ENCODE measurements at places on chromosomes 2 and 18.

DNA sequence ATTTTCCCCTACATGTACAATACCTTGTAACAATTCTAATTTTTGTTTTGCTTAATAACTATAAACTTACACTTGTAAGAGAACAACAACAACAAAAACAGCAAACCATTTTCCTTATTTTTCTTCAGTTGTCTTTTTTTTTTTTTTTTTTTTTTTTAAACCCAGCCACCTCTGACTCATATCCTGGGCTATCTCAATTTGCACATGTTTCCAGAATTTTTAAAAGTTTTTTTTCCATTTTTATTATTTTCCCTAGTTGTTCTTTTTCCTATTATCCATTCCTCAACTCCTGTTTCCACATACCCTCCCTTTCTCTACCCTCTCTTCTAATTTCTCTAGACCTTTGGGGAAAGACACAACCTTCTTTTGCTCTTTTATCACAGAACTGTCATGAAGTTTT lies 112.5 kb downstream of the EFEMP1 start:
- DNase-seq = no peak

DNA sequence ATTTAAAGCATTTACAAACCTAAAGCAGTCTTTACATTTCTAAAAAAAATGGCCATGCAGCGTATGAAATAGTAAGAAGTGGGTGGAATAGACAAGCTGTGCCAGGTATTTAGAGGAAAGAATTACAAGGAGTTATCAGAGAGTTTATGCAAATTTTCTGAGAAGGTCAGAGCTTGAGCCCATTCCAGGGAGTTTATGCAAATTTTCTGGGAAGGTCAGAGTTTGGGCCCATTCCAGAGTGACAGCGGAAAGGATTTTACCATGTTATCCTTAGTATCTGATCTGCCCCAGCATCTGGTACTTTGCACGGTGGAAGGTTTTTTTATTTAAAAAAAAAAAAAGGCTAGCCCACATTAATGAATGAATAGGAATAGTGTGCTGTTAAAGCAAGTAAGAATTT lies 1.4 kb upstream of the DOK6 start:
- DNase-seq = no peak

GRCh38 chr18:48325115-48325665 lies 84.0 kb downstream of the ZBTB7C start:
- no peak for DNase-seq

- DNase-seq = no peak
Observed at GRCh38 chr18:13465124-13465446, 246.5 kb downstream of the LDLRAD4 start.

- no peak for DNase-seq
Observed at GRCh38 chr2:199465988-199466691, 8.4 kb upstream of the SATB2 start.

- DNase-seq = no peak
Observed at GRCh38 chr2:11798701-11799435, 52.4 kb downstream of the LPIN1 start.

- no peak for DNase-seq
Observed at GRCh38 chr2:176110415-176111308, 3.6 kb downstream of the HOXD11 start.

DNA sequence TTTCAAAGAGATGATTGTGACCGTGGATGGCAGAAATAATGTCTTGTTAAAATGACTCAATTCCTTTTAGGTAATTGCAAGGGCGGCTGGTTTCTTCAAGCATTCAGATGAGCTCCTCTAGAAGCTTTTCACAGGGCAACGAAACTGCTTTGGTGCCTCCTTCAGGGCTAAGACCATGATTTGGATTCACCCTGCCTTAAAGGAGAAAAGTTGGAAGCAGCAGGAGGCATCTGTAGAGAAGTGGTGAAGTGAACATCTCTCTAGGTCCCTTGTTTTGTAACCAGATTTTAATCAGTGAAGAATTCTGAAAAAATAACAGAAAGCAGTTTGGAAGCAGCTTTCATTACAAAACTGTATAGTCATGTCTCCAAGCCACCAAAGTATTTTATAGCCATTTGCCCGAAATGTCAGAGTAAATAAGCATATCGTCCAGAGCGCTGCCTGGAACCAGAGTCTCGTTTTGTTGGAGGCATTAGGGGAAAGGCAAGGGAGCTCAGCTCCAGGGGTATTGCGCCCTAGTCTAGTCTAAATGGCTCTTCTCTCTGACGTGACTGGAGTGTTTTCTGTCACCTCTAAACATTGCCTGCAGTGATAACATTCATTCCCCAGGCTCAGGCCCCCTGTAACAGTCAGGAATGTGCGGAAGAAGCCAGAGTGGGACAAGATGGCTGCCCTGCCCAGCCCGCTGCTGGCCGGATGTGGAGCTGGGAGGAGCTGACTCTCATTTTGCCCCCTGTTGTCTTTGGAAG lies 57.8 kb upstream of the ITGB6 start:
- no peak for DNase-seq

DNA sequence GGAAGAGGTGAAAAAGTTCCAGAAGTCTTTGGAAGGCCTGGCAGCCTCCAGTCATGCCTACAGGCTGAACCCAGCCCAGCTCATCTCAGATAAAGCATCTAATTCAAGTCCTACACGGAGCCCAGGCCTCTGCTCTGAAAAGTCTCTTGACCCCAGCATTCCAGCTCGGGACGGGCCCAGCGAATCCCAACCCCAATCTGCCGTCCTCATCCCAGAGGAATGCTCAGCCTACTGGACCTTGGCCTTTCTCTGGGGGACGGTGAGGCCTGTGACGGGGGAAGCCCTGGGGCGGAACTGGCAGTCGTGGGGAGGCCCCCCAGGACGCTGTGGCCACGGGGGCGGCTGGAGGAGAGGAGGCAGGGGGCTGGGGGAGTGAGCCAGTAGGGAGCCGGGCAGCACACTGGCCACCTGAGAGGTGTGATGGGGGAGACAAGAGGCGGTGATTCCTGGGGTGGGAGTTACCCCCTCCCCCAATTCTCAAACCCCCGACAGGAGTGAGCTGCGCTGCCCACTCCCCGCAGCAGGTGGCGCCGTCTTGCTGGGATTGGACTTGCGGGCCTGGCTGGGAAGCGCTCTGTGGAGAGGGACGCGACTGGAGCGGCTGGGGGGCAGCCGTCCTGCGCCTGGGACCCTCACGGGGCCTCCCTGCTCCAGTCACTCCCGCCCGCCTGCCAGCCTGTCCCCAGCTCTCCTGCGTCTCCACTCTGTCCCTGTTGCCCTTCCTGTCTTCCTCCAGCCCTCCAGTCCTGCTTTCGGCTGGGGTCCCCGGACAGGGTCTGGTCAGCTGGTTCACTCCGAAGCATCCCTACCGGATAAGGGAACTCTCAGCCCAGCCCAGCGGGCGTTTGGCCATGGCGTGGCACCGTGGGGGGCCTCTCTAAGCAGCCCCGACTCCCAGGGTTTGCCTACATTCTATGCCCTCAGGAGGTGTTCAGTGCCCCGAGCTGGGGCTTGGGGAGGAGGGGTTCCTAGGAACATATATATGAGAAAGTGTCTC lies 182.6 kb upstream of the HAAO start:
- DNase-seq = peak; percentile 85

GRCh38 chr2:180980943-180981911 lies 822 bp downstream of the UBE2E3 start:
- DNase-seq = peak; percentile 48

DNA sequence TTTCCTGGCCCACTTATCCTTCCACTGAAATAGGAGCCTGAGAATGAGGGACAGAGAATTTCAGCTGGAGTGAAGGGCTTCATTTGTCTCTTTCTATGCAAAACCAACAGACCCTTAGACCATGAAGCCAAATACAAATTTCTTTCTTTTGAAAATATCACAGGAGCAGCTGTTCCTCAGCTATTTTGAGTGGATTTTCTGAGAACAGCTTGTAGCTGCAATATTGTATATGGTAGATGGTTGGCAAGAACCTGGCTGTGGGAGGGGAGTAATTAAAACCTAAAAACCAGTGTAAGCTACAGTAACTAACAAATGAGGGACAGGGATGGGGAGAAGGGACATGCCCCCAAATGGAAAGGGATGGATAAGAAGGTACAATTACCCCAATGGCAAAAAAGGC lies 350.3 kb upstream of the CDH20 start:
- no peak for DNase-seq

- no peak for DNase-seq
Observed at GRCh38 chr2:180554330-180554729, 426.1 kb upstream of the UBE2E3 start.

- no peak for DNase-seq
Observed at GRCh38 chr2:235539773-235540172, 45.9 kb downstream of the AGAP1 start.

- no peak for DNase-seq
Observed at GRCh38 chr2:147639891-147640290, 204.9 kb upstream of the ACVR2A start.

DNA sequence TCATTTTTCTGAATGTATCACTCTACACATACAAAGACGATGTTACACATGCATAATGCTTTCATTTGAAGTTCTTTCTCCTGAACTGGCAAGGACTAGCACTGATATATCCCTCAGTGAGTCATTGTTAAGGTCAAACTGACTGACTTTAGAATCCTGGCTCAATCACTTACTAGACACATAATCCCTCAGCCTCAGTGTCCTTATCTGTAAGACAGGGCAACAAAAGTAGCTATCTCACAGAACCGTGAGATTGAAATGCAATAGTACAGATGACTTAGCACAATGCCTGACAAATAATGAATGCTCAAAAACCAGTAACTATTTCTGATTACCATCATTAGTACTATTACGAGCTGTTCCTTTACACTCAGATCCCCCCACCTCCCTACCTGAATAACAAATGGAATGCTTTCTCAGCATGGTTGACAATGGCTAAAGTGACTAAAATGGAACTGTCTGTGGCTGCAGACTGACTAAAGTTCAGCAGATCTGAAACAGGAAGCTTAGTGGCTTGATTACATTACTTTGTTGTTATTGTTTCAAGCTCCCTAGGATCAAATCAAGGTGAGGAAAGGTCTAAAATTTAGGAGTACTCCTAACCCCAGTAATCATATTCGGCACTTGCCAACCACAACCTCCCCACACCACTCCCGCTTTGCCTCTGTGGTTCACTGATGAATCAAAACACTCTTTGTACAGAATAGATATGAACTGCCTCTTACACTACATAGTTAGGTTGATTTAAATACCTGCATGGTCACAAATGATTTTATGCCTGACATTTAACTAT lies 35.8 kb upstream of the CACNB4 start:
- DNase-seq = no peak

DNA sequence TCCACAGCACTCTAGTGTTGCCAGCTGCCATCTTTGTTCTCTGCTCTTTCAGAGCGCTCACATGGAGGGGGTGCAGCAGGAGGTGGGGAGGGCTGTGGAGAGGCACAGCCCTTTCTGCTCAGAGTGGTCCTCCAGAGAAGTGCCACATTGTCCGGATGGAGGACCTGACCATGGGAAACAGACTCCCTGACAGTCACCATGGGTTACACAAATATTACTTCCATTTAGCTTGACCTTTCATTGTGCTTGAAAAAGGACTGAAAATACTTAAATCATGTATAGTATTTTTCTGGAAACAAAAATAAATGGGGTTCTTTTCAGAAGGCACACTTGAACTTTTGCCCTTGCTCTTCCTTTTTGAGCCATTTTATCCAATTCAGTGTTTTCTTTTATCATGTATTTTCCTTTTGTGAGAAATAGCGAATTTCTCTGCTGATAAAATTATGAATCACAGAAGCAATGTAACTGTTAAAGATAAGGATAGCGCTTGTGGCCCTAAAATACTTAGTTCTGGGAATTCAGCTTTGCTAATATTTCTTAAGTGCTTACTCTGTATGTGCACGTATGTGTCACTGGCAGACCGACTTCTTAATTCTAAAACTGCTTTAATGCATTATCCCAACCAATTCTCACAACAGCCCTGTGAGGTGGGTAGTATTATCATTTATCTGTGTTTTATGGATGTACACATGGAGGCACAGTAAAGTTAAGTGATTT lies 34.2 kb downstream of the SPATS2L start:
- no peak for DNase-seq

GRCh38 chr2:14614017-14614416 lies 18.5 kb upstream of the LRATD1 start:
- no peak for DNase-seq

DNA sequence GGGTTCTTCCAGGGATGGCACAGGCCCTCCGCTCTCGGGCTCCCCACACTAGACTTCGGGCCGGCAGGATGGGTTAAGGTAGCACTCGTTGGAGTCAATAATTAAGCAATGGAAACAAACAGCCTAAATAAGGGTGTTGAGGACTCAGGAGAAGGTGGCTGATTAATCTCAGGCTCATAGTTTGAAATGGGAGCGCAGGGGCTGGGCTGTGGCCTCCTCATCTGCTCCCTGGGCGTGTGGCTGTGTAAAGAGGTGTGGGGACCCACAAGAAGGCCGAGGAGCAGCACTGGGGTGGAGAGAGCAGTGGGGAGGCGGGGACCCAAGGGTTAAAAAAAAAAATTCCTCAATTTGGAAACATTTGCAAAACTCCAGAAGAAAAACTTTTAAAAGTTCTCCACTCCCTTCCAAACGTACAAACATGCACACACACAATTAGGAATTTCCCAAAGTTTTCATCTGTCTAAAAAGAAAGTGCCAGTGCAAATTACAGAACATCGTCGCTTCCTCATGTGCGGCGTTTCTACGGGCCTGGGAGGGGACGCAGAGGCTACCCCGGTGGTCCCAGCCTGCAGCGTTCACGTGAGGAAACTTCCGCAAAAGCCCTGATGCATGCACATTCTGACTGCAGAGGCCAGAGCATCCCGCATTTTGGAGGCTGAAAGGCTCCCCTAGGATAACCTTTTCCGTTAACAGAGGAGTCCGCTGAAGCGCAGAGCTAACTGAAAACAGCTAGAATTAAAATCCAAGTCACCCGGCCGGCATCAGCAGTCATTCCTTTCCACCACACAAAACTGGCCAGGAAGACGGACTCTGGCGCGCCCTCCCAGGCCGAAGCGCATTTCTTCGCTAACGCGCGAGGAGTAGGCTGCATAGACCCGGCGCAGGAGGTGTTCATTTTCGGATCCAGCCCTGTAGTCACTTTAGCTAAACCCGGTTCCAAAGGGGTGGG lies 1.0 kb upstream of the TUBB6 start:
- DNase-seq = peak; percentile 78

DNA sequence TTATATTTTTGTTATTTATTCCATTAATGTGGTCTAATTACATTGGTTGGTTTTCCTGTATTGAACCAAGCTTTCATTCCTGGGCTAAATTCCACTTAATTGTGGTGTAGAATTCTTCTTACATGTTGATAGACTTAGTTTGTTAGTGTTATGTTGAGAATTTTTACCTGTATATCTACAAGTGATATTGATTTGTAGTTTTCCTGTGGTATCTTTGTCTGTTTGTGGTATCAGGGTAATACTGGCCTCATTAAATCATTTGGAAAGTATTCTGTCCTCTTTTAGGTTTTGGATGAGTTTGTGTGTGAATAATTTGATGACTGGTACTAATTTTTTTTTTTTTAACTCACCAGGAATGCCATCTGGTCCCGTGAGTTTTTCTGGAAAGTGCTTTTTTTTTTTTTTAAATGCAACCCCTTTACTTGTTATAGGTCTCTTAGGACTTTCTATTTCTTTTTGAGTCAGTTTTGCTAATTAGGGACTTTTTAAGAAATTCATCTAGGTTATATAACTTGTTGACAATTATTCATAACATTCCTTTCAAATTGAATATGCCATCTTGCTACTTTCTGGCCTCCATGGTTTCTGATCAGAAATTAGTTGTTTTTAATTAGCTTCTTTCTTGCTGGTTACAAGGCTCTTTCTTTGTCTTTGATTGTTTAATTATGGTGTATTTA lies 232.8 kb downstream of the CCDC85A start:
- no peak for DNase-seq

- DNase-seq = no peak
Observed at GRCh38 chr2:218271487-218271797, 1.1 kb downstream of the PNKD start.

- peak; percentile 11 for DNase-seq
Observed at GRCh38 chr2:50707196-50707595, 324.7 kb downstream of the NRXN1 start.
